Transverse colon (tissue), 4 donors: ENCODE measurements at places on chromosomes 3 and 15.

- DNase-seq: peak; percentile 65
Observed at GRCh38 chr3:48694610-48695392, 9.1 kb upstream of the NCKIPSD start.

- no peak for DNase-seq
Observed at GRCh38 chr3:136817448-136817847, 1.5 kb upstream of the SLC35G2 start.

DNA sequence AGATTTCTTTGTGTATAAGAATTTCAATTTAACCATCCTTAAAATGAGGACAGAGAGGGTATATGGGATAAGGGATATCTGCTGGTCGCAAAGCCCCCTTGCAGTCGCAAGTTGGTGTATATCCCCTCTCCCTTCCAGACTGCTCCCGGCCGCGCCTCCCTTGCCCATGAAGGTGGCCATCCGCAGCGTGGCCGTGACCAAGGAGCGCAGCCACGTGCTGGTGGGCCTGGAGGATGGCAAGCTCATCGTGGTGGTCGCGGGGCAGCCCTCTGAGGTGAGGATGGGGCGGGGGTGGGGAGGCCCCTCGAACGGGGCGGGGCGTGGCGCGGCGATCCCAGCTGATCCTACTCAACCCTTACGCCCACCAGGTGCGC lies 29.4 kb downstream of the NBEAL2 start:
- no peak for DNase-seq

- DNase-seq: no peak
Observed at GRCh38 chr3:125202197-125202596, 10.4 kb downstream of the SLC12A8 start.

DNA sequence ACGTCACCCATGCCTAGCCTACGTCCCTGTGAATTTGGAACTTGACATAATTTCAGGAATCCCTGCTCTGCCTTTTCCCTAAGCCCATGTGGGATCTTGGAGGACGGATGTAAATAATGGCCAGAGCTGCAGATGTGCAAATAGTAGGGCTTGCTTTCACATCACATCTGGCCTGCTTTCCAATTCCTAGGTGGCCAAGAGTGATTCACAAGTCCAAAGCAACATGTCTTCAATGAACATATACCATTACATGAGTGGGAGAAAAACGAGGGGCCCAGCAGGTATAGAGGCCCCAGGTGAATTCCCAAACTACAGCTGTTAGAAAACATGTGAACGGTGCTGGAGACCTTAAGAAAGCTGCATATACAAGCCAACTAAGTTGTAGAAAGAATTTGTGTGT lies 214.6 kb downstream of the MAGI1 start:
- no peak for DNase-seq

- DNase-seq: no peak
Observed at GRCh38 chr15:55576943-55577342, 11.2 kb downstream of the PYGO1 start.

DNA sequence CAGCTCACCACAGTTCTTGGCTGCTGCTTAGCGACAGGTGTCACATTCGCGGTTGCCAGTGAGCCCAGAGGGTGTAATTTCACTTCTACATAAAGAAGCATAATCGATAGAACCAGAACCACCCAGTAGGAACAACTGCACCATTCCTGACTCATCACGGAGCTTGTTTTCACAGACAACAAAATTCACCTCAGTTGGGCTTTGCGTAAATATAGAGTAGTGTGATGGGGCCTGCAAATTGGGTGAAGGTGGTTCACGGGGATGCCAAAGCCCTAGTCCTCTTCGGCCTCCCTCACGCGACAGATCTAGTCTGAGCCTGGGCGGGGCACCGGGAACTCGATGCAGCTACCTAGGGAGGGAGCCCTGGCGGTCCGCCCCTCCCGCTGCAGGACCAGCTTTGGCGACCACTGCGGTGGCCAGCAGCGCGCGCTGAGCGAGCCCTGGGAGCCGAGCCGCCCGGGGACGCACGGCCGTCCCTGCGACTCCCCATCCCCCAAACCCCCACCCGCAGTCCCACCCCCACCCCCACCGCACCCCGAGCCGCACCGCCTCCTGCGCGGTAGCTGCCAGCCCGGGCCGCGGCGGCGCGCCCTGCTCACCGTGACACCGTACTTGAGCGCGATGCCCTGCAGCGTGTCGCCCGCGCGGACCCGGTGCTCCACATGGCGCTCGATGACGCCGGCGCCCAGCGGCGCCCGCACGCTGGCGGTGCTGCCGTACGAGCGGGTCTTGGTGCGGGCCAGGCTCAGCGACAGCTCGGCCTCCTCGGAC lies 519 bp downstream of the LYSMD2 start:
- peak; percentile 67 for DNase-seq

DNA sequence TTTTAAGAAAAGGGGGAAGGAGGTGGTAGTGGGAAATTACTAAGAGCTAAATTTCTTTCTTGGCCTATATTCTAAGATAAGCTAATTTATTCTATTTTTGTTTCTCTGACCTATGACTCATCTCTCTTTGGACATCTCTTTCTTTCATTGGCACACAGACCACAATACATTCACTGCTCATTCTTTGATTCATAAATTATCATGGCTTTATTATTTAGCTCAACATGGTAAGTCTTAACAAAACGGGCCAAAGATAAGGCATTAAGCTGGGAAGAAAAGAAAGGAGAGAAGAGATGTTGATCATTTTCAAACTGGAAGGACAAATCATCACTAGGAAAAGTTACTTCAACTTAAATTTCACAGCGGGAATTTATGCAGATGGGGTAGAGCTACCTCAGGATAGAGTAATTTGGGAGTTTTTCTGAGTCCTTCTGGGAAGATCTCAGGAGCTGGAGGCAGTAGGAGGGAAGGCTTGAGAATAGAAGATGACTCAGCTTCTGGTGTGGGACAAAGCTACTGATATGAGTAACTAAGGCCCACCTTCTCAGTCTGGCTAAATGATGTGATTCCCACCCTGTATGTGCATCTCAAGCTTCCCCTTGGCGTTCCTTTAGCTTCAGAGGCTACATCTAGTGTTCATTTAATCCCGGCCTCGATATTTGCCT lies 7.5 kb upstream of the ALCAM start:
- DNase-seq: no peak

DNA sequence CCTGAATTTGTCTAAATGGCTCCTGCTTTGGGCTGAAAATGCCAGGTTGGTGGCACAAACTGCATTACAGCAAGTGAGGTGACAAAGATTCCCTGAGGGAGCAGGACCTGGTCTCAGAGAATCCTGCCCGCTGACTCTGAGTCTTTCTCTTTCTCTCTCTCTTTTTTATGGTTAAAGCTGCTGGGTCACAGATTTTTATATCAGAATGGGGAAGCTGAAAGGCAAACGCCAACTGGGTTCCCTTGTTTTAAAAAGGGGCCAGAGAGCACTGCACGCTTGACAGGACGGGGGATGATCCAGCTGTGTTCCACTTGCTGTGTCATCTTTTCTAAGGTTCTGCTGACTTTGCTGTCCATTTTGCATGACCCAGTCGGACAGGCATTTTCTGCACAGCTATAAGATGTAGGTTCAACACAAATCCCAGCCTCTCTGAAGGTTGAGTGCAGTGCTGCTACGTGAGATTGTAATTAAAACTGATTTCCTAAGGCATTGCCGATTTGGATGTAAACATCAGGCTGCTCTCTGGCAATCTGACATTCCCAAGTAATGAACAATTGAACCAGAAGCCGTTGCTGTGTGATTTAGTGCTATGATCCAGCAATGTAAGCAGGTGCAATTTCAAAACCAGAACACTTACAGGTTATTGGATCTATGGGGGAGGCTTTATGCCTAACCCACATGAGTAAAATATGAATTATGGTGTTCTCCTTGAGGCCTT lies 25.8 kb downstream of the ARHGEF3 start:
- DNase-seq: no peak

GRCh38 chr15:45399381-45400212 lies 21.3 kb upstream of the GATM start:
- no peak for DNase-seq

DNA sequence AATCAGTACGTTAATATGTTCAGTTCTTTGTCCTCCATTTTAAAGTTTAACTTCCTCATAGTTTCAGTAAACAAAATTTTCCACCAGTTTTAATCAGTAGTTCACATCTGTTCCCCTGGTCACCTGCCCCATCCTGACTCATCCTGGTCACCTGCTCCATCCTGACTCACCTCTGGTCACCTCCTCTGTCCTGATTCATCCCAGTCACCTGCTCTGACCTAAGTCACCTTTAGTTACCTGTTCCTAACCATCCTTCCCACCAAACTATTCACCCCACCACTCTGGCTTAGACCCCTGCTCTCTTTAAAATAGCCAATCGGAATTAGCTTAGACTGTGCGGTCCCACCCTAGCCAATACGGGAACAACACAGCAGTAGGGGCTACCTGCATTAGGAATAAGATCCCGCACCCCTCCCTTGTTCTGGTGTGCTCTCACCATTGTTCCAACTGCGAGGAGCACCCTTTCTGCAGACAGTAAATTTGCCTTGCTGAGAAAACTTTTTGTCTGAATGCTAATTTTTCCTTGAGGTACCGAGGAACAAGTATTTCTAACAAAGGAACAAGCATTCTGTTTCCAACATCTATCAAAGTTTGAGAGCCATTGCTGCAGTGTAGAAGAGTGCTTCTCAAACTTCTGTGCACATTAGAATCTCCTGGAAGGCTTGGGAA lies 169.3 kb downstream of the ADAMTS17 start:
- no peak for DNase-seq

DNA sequence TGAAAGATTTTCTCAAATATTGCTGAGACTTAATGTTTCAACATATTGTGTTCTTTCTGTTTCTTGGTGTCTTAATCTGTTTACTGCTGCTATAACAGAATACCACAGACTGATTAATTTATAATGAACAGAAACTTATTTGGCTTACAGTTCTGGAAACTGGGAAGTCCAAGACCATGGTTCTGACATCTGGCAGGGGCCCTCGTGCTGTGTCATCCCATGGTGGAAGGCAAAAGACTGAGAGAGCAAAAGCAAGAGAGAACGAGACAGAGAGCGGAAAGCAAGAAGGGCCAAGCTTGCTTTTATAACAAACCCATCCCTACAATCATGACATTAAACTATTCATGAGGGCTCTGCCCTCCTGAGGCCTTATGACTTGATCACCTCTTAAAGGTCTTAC lies 88.7 kb downstream of the ARNT2 start:
- no peak for DNase-seq

GRCh38 chr15:31824024-31824423 lies 206.3 kb upstream of the CHRNA7 start:
- DNase-seq: no peak

DNA sequence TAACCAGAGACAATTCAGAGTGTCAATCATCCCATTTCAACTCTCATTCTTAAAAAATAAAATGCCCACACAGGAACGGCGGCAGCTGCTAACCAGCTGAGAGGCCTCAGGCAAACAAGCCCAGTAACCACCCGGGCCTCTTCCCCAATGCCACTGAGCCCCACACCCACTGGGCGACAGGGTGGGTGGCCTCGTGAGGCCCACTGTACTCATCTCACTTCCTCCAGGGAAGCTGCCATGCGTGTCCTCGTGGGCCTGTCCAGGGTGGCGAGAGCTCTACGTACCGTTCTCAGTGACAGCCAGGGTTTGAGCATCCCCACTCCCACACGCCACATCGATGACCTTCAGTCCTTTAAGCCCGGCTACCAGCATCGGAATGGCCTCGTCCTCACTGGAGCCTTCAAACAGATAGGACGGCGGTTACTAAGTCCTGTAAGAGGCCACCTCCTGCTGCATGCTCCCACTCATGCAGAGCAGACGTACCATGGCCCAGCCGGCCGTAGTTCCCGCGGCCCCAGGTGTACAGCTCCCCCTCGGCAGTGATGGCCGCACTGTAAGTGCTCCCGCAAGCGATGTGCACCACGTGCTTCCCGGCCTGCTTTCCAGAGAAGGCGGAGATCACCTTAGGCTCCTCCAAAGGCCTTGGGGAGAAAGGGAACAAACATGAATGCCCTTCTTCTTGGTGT lies 56.5 kb downstream of the HERC2 start:
- DNase-seq: no peak

GRCh38 chr3:76694063-76694462 lies 345.8 kb upstream of the ROBO2 start:
- DNase-seq: no peak

- peak; percentile 53 for DNase-seq
Observed at GRCh38 chr3:98770261-98771039, 7.3 kb downstream of the ST3GAL6 start.

GRCh38 chr3:28322464-28322863 lies 26.1 kb upstream of the ZCWPW2 start:
- no peak for DNase-seq

DNA sequence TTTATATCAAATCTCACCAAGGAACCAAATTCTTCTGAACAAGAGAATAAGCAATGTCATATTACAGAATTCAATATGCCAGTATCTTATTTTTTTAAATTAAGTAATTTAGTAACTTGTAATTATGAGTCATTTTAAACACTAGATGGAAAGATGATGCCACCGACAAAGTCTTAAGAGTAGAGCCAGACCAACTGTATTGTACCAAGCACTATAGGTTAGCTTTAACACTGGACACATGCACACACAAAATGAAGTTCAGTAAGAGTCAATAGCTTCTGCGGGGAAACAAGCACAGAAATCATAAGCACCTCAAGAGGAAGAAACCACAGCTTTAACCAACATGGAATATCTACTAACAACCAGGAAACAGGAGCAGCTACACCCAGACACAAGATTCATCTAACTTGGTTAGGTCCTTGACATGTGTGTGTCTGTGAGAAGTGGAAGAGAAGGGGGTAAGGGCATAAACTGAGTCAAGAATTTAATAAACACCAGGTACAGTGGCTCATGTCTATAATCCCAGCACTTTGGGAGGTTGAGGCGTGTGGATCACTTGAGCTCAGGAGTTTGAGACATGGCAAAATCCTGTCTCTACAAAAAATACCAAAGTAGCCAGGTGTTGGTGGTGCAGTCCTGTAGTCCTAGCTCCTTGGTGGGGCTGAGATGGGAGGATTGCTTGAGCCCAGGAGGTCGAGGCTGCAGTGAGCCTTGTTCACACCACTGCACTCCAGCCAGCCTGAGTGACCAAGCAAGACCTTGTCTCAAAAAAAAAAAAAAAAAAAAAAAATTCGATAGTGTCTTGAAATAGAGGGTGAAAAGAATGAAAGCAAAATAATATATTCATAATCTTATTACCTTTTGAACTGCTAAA lies 28.9 kb downstream of the DENND4A start:
- DNase-seq: no peak

- no peak for DNase-seq
Observed at GRCh38 chr15:70442211-70442610, 321.1 kb downstream of the UACA start.

GRCh38 chr3:190616637-190617036 lies 102.8 kb downstream of the IL1RAP start:
- DNase-seq: no peak

DNA sequence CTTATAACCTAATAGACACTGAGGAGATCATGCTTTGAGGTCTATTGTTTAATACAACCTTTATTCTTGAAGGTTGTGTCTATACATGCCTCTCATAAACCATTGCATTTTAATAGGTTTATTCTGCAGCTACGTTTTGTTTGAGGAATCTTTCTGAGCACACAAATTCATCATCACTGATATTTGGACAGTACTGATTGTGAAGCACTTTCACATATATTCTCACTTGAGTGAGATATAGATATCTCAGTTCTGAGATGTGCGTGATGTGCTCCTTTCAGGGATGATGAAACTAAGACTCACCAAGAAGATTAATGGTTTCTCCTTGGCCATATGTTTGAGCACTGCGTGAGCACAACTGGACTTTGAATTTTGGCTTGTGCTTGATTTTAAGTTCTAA lies 374.4 kb downstream of the LPP start:
- no peak for DNase-seq
